Upper lobe of right lung (tissue), 1 donor: ENCODE measurements at places on chromosomes 2 and 18. TPM values are rescaled to one million over a fixed set of nuclear protein-coding genes. Genes with fewer than 3 reads are reported as not detected.
A peak's percentile ranks its signal among the peaks of the same experiment; 100 is the strongest.

Gene SP140L
- 27.2 TPM for total RNA-seq

Gene LCT
- not detected for total RNA-seq

Gene CCDC68
- total RNA-seq = 20.8 TPM

Gene DYSF
- 37.7 TPM for total RNA-seq

Gene RFTN2
- total RNA-seq = 12.3 TPM

Gene SERPINB10
- total RNA-seq = not detected

Gene ARHGAP15
- 19.2 TPM for total RNA-seq

Gene ANKRD36
- total RNA-seq = 21.0 TPM

Gene KCNE4
- 0.61 TPM for total RNA-seq

Gene VAMP5
- 84.8 TPM for total RNA-seq

Gene STAM2
- total RNA-seq = 42.5 TPM

GRCh38 chr2:119756837-119757236, 2.9 kb upstream of the PTPN4 start:
- H3K27ac ChIP-seq = no peak overlapping the region
- H3K36me3 ChIP-seq = no peaks in the 10 kb centered on the region
- H3K27me3 ChIP-seq = no peaks in the 10 kb centered on the region
- H3K4me1 ChIP-seq = peaks cover 15% of the 10 kb centered on the region
- no peak for DNase-seq
- no peak overlapping the region for H3K4me3 ChIP-seq

GRCh38 chr2:147639891-147640290, 204.9 kb upstream of the ACVR2A start:
- no peak overlapping the region for H3K4me3 ChIP-seq
- H3K36me3 ChIP-seq = no peaks in the 10 kb centered on the region
- DNase-seq = no peak
- no peak overlapping the region for H3K27ac ChIP-seq

- no peak overlapping the region for H3K4me3 ChIP-seq
- DNase-seq = no peak
- no peaks in the 10 kb centered on the region for H3K36me3 ChIP-seq
- no peaks in the 10 kb centered on the region for H3K27me3 ChIP-seq
- no peak overlapping the region for H3K27ac ChIP-seq
Observed at GRCh38 chr2:162401871-162402270, 57.9 kb downstream of the GCA start.

DNA sequence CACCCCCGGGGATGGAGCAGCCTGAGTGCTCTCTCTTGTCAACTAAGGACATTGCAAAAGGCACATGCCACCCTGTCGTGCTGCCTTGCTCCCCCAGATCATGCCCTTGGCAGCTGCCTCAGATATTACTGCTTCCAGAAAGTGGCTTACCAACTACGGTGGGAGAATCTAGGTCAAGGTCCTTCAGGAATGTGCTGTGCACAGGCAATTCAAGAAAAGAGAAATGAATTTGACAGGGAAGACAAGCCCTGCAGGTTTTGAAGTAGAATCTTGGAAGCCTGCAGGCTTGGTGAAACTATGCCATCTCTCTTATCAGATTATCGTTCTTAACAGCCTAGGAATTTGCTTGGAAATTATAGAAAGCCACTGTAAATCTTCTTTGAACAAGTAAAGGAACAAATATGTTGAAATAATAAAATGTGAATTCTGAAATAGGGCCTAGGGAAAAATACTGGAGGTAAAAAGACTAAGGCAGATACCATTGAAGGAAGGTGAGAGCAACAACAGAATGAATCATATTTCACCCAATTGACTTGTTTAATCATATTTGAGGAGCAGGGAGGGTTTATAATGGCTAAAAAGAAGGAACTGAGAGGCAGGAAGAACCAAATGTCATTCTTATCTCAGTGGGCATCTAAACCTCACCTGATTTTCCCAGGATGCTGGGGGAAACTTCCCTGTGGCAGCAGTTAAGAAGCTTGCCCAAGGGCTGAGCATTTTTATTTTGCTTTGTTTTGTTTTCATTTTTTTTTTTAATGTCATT, 94.0 kb upstream of the GLS start:
- no peak overlapping the region for H3K4me3 ChIP-seq
- H3K27ac ChIP-seq = peak overlapping the region; percentile 1
- peak; percentile 68 for DNase-seq
- no peaks in the 10 kb centered on the region for H3K27me3 ChIP-seq
- peaks cover 5% of the 10 kb centered on the region for H3K4me1 ChIP-seq
- H3K36me3 ChIP-seq = no peaks in the 10 kb centered on the region

DNA sequence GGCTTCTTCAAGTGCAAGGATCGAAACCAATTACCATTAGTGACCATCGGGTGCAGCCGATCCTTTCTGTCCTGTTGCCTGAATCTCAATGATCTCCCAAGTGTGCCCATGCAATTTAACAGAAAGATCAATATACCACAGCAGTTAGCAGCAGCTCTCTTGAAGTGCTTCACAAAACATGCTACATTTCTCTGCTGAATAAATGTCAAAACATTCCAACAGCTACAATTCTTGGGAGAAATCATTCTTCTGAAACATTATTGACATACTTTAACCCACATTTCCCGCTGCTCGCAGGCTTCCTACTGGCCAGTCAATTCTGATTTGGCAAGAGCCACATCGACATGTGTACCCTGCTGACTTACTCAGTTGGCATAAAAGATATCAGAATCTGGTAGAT, 907.7 kb downstream of the TMEM182 start:
- no peaks in the 10 kb centered on the region for H3K27me3 ChIP-seq
- no peak overlapping the region for H3K4me3 ChIP-seq
- no peak overlapping the region for H3K27ac ChIP-seq
- H3K36me3 ChIP-seq = no peaks in the 10 kb centered on the region
- no peaks in the 10 kb centered on the region for H3K4me1 ChIP-seq

DNA sequence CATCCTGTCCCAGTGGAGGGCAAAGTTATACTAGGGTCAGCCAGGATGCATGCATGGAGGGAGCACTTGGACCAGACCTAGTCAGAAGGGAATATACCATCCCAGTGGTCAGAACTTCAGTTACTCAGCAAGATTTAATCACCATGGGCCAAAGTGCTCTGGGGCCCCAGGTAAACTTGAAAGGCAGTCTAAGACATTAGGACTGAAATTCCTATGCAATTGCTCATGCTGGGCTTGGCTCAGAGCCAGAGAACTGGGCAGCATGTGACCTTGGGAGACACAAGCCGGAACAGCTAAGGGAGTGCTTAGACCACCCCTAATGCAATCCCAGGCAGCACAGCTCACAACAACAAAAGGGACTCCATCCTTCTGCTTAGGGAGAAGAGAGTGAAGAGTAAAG, 401.3 kb downstream of the KCNJ3 start:
- H3K27ac ChIP-seq = no peak overlapping the region
- no peak for DNase-seq
- no peak overlapping the region for H3K4me3 ChIP-seq
- H3K27me3 ChIP-seq = no peaks in the 10 kb centered on the region

- H3K4me1 ChIP-seq = peaks cover 8% of the 10 kb centered on the region
Observed at GRCh38 chr2:236857246-236857645, 228.4 kb upstream of the COPS8 start.

- DNase-seq = no peak
- H3K4me1 ChIP-seq = no peaks in the 10 kb centered on the region
- H3K27me3 ChIP-seq = no peaks in the 10 kb centered on the region
- H3K27ac ChIP-seq = no peak overlapping the region
- no peak overlapping the region for H3K4me3 ChIP-seq
Observed at GRCh38 chr2:4673025-4673489, 969.7 kb downstream of the DCDC2C start.

DNA sequence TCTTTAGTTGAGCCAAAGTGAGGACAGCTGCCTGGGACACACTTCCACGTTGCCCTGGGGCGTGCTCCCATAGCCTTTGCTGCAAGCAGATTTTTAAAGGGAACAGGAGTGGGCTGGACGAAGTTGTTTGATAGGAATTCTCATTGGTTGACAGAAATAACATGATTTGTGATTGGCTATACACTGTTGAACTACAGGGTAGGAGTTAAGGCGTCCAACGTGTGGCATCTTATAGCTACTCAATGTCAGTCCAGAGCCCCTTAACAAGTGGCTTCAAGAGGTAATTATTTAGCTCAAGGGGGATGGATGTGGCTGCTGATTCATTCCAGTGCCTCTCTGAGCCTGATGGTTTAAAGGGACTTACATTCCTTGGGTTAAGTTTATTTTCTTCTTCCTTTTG, 65.5 kb downstream of the ACAA2 start:
- DNase-seq = peak; percentile 53
- no peak overlapping the region for H3K4me3 ChIP-seq
- no peaks in the 10 kb centered on the region for H3K4me1 ChIP-seq
- H3K27me3 ChIP-seq = no peaks in the 10 kb centered on the region
- H3K36me3 ChIP-seq = no peaks in the 10 kb centered on the region

DNA sequence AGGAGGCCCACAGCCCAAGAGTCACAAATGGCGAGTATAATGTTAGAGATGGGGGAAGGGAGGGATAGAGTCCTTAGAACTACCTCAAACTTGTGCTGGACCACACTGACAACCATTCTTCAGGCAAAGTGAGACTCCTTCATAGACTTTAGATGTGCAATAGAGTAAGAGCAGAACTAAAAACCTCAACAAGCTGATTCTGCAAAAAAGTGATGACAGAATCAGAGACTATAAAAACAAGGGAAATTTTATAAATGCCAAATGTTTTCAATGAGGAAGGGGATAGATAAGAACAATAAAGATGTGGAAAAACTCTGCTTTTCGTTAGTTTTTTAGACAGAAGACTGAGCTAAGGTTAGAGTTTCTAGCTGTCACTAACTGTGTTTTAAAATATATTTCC, 17.7 kb downstream of the SMC6 start:
- H3K4me3 ChIP-seq = no peak overlapping the region
- no peak overlapping the region for H3K27ac ChIP-seq
- H3K4me1 ChIP-seq = no peaks in the 10 kb centered on the region
- no peak for DNase-seq

DNA sequence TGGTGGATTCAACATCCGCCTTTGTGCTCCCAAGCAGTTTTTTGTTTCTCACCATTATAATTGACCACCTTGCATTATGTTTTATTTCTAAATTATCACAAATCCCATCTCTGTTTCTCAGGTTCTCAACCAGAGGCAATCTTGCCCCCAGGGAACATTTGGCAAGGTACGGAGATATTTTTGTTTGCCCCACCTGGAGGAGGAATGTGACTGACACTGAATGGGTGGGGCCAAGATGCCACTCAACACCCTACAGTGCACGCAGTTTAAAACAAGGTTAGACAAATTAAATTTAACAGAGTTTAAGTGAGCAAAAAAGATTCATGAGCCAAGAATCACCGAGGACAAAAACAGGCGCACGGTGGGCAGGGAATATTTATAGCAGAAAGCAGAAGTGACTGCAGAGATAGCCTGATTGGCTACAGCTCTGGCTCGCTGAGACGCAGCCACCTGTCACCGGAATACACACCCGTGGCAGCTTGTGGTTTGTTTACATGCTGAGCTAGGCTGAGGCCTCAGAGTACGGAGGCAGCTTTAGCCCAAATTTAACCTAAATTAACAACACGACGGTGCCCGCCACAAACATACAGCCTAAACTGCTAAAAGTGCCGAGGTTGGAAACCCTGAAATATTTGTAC, 150.0 kb upstream of the ALKAL2 start:
- H3K27me3 ChIP-seq = no peaks in the 10 kb centered on the region
- H3K4me3 ChIP-seq = peak overlapping the region; percentile 3
- no peaks in the 10 kb centered on the region for H3K36me3 ChIP-seq
- peak overlapping the region; percentile 42 for H3K27ac ChIP-seq
- peaks cover 16% of the 10 kb centered on the region for H3K4me1 ChIP-seq
- DNase-seq = no peak

GRCh38 chr2:119333360-119333759, 33.3 kb downstream of the C2orf76 start:
- no peaks in the 10 kb centered on the region for H3K36me3 ChIP-seq
- H3K27ac ChIP-seq = no peak overlapping the region
- no peak overlapping the region for H3K4me3 ChIP-seq
- DNase-seq = no peak
- H3K27me3 ChIP-seq = no peaks in the 10 kb centered on the region
- no peaks in the 10 kb centered on the region for H3K4me1 ChIP-seq

DNA sequence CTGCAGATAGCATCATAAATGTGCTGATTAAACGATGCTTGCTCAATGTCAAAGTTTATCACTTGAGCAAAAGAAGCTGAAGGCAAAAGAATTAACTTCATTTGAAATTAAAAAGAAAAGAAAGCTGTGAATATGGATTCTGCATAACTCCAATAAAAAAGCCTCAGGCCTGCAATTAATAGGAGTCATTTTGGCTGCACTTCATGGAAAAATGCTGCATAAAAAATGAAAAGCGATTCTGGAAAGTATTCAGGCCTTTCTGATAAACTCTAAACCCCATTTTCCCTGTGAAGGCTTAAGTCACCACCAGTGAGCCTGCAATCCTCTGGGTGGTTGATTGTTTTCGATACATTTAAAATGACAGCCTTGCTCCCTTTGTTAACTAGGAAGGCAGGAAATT, 1793.4 kb downstream of the SUCLG1 start:
- no peaks in the 10 kb centered on the region for H3K4me1 ChIP-seq
- no peak overlapping the region for H3K27ac ChIP-seq
- no peaks in the 10 kb centered on the region for H3K36me3 ChIP-seq
- no peaks in the 10 kb centered on the region for H3K27me3 ChIP-seq
- no peak overlapping the region for H3K4me3 ChIP-seq

DNA sequence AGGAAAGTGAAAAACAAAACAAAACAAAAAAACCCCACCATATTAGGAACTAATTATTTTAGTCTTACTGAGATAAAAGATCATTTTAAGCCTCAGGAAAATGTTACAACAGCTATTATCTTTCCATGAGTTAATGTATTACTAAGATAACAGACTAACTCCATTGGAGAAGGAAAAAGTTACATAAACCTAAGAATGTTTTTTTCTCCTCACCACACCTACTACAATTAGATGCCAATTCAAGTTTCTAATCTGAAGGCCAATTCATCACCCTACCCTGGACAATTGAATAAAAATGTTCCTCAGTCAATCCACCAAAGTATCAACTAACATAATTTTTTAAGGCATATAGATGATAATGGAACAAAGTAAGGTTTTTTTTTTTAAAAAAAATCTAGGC, 10.2 kb upstream of the GFPT1 start:
- no peak overlapping the region for H3K27ac ChIP-seq
- H3K4me1 ChIP-seq = no peaks in the 10 kb centered on the region
- DNase-seq = no peak

DNA sequence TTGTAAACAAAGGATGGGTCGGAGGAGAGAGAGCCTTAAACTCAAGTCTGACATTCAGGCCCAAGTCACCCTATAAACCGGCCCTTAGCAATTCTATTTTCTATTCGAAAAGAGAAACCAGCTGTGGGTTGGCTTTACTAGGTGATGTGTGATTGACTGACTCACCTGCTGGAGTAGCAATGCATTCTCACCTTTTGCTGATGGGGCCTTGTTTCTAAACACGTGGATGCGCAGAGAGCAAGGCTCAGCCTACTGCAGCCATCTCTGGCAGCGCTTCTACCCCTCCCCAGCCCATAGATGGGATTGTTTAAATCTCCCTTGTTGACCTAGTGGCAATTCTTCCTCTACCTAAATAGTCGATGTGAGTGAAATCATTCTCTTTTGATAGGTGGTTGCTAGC, 138.5 kb downstream of the MEIS1 start:
- no peak for DNase-seq
- H3K27ac ChIP-seq = peak overlapping the region; percentile 90
- H3K27me3 ChIP-seq = peaks cover 49% of the 10 kb centered on the region
- no peaks in the 10 kb centered on the region for H3K36me3 ChIP-seq

- no peak for DNase-seq
- H3K36me3 ChIP-seq = no peaks in the 10 kb centered on the region
- H3K27ac ChIP-seq = no peak overlapping the region
- H3K27me3 ChIP-seq = no peaks in the 10 kb centered on the region
Observed at GRCh38 chr18:21257386-21257785, 15.4 kb downstream of the GREB1L start.
